ENCODE measurements at places on chromosomes 5 and 9.

GRCh38 chr5:14410394-14411201 is 171.0 kb upstream of the OTULINL start:
- DNase-seq, result no peak

- DNase-seq, result no peak
Observed at GRCh38 chr5:62306323-62306895, 403 bp downstream of the KIF2A start.

DNA sequence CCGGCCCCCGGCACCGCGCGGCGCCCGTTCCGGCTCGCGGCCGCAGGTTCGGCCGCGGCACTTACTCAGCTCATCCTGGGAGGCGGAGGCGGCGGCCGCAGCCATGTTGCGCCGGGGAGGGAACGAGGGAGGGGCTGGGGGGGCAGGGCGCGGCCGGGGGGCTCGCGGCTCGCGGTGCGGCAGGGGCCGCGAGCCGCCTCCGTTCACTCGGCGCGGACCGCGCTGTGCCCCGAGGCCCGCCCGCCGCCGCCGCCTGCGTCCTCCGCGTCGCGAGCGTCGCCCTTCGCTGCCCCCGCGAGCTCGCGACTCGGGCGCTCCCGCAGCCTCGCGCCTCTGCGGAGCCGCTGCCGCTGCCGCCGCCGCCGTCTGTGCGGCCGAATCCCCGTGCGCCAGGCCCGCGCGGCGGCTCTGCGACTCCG is 735 bp downstream of the ECPAS start:
- DNase-seq, result peak; percentile 62

GRCh38 chr9:132541870-132542830 is 40.3 kb upstream of the BARHL1 start:
- no peak for DNase-seq

DNA sequence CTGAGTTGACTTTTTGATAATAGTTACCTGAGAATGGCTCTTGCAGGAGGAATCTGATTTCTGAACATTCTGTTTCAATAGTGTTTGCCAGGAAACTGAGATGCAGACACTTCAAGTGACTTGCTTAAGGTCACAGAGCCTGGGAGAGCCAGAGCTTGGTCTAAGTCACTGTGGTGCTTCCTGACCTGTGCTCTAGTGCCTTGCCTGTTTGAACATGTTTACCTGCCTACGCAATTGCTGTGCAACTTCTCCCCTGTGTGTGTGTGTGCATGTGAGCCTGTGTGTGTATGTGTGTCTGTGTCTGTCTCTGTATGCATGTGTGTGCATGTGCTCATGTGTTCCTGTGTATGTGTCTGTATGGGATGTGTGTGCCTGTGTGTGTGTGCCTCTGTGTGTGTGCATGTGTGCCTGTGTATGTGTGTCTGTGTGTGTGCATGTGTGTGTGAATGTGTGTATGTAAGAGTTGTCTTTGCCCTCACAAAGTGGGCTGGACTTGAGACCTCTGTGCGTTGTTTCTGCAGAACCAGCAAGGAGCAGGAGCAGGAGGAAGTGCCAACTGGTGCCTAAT is 185.8 kb downstream of the GADD45G start:
- DNase-seq, result no peak

- DNase-seq, result no peak
Observed at GRCh38 chr5:131615957-131616356, 19.1 kb downstream of the RAPGEF6 start.

DNA sequence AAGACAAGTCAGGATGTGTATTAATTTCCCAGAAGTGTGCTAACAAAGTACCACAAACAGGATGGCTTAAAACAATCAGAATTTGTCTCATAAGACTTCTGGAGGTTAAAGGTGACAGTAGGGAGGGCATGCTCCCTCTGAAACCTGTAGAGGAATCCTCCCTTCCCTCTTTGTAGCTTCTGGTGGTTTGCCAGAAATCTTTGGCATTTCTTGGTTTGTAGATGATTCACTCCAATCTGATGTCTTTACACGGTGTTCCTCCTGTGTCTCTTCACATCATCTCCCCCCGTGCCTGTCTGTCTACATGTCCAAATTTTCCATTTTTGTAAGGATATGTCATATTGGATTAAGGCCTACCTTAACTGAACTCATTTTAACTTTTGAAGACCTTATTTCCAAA is 471.5 kb downstream of the ZNF608 start:
- no peak for DNase-seq

DNA sequence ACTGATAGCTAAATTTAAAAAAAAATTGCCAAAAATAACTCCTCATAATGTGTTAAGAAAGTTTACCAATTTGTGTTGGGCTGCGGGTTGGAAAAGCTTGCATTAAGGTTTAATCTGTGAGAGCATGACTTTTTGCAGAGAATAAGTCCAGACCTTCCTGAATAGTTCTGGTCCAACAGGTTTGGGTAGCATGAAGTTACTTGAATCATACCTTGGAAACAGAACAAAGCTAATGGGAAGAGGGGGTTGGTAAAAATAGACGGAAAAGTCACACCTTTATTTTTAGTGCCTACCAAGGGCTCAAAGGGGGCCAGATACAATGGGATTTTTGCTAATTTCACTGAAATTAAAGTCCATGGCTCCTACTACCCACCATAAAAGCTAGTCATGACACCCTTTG is 17.1 kb upstream of the MATR3 start:
- DNase-seq, result no peak

- DNase-seq, result no peak
Observed at GRCh38 chr5:10678244-10678643, 82.8 kb downstream of the DAP start.

DNA sequence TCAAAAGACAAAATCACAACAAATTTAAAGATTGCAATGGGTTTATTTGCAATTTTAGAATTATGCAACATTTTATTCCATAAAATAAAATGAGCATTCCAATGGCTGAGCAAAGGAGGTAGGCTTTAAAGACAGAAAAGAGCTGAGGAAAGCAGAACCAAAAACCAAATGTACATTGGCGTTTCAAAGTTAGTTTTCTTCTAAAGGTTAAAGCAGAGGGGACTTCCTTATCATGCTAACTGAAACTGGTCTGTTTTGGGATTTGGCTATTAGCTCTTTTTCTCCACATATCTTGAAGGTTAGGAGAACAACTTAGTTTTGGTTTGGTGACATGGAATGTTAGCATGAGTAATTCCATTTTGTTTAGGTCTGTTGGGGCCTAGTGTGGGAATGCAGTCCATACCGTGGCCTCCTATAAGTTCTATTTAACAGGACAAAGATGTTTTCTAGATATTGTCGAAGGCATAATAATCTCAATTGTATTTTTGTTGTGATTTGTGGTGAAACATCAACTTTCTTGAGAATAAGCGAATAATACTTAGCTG is 20.3 kb downstream of the DCP2 start:
- no peak for DNase-seq

GRCh38 chr9:115469841-115470240 is 351.9 kb upstream of the TNC start:
- DNase-seq, result no peak

- DNase-seq, result no peak
Observed at GRCh38 chr9:90607701-90608516, 34.7 kb downstream of the DIRAS2 start.

- no peak for DNase-seq
Observed at GRCh38 chr5:180027459-180028089, 44.0 kb downstream of the RNF130 start.

DNA sequence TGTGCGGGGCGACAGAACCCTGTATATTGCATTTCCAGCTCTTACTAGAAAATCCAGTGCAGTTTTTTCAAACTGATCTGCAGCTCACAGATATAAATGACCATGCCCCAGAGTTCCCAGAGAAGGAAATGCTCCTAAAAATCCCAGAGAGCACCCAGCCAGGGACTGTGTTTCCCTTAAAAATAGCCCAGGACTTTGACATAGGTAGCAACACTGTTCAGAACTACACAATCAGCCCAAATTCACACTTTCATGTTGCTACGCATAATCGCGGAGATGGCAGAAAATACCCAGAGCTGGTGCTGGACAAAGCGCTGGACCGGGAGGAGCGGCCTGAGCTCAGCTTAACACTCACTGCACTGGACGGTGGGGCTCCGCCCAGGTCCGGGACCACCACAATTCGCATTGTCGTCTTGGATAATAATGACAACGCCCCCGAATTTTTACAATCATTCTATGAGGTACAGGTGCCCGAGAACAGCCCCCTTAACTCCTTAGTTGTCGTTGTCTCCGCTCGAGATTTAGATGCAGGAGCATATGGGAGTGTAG is 786 bp downstream of the PCDHB5 start:
- no peak for DNase-seq

DNA sequence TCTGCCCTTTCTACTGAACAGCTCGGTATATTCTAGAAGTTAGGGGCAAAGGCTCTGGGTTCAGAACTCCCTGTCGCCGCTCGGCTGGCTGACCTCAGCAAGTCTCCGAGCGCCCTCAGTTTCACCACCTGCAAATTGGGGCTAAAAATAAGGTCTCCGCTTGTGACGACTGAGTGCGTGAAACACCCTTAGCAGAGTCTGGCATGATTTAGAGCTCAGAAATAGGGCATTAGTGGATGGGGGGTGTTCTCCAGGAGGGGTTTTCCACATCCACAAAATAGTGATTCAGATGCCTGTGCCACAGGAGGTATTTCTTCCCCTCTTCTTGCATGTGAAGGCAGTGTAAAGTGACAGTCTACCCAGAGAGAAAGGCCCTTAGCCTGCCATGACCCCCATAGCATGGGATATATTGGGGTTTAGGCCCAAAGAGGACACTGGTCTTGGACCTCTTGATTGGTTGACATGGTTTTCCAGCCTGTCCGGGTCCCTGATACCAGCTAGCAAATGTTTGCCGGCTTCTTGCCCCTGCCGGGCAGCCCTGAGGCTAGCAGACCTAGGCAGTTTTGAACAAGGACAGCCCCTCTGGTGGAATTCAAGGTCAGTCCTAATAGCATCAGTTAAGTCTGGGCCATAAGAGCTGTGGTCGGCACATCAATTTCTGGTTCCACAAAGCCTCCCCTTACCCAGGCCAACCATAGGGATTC is 1.4 kb downstream of the ERGIC1 start:
- no peak for DNase-seq

DNA sequence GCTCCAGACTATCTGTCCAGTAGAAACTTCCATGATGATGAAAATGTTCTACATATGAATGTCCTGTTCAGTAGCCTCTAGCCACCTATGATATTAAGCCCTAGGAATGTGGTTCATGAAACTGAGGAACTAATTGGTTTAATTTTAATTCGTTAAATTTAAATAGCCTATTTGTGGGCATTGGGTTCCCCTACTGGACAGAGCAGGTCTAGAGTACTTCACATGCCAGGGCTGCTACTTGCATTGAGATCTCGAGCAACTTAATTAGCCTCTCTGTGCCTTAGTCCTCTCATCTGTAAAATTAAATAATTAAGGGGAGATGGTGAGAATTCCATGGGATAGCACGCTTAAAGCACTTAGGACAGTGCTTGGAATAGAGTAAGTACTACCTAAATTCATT is 160.0 kb downstream of the PAPPA start:
- DNase-seq, result no peak
